ENCODE measurements at places on chromosomes 6 and 20.

DNA sequence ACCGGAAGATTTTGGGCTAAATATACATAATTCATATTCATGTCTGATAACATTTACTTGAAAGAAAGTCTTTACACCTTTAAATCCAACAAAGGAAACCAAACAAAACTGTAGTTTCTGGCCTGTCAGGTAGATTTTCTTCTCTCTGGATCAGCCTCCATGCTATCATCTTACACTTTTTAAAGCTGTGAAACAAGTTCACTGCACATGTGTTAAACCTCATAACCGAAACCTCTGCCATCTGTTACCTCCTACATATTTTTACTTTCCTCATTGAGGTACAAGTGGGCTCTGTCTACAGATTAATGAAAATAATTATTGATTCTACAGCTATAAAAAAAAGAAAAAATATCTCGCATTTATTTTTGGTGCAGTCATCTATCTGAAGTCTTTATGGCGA, 149.9 kb downstream of the RALGAPA2 start:
- no peak for DNase-seq

DNA sequence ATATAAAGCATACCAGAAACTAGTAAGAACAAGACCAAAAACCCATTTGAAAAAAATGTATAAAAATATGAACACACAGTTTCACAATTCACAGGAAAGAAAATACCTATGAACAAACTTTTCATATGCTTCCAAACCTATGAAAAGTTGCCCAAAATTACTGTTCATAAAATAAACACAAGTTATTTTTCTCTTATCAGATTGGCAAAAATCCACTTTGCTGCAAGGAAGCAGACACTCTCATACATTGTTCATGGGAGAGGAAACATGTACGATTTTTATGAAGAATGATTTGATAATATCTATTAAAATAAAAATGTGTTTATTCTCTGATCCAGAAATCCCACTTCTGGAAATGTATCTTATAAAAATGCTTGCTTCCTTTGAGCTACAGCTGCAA, 40.0 kb upstream of the OCSTAMP start:
- DNase-seq = no peak

- no peak for DNase-seq
Measured at GRCh38 chr6:118968416-118968815, 33.5 kb upstream of the MCM9 start.

GRCh38 chr6:167779129-167779992, 47.4 kb upstream of the AFDN start:
- DNase-seq = no peak

DNA sequence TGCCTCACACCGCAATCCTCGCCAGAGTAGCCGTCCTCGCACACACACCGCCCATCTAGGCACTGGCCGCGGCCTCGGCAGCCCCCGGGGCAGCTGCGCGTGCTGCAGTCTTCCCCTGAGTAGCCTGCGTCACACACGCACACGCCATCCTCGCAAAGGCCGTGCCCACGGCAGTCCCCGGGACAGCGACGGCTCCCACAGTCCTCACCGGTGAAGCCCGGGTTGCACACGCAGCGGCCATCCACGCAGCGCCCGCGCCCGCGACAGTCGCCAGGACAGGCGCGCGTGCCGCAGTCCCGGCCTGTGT, 13.1 kb downstream of the TNXB start:
- DNase-seq = no peak

DNA sequence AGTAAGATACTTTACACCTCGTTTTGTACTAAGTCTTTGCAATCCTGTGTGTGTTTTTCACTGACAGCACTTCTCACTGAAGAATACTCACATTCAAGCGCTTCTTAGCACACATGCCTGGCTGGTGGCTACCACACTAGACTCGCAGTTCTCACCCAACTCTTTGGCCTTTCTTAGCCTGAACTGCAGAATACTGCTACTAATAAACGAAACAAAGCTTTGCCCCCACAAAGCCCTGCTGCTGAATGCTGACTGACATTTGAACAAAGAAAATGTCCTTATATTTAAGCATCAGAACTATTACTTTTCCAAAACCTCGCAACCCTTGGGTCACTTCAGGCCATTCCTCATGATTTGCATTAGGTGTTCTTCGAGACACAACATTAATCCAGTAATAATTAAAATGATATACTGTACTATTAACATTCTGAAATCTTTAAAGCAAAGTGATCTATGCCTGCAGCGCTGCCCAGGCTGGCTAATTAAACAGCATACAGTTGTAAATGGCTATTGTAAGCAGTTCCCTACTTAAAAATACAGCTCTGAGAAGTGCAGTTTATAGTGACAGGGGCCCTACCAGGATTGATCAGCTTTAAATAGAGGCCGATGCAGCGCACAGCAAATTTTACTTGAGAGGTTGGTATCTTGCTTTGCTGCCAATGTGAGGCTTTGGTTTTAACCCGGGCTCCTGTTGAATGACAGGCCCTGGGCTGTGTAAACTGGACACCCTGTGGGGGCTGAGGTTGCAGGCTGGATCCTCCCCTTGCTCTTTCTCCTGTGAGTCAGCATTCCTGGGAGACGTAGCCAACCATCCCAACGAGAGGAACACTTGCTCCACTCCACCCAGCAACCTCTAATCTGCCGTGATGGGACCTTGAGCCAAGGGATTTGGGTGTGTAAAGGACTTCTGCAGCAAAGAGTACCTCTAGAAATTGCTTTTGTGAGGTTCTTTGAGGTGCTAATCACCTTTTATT, 899.0 kb downstream of the TFAP2A start:
- no peak for DNase-seq

DNA sequence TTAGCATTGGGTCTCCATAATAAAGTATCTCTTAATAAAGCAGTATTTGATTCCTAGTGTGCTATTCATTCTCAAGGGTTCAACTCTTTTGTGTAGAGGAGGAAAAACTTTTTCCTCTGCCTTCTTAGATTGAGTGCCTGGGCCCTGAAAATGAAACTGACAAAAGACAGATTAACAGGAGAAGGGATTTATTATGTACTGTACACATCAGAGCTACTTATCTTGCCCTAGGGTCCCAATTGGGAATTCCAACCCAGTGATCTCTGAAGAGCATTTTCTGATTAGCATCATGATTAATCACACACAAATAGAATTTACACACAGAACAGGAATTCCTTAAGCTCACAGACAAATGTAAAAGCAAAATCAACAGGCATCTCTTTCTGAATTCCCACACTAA, 128.9 kb downstream of the CD164 start:
- DNase-seq = no peak

- DNase-seq = no peak
Measured at GRCh38 chr6:36839749-36840431, 646 bp upstream of the CPNE5 start.

DNA sequence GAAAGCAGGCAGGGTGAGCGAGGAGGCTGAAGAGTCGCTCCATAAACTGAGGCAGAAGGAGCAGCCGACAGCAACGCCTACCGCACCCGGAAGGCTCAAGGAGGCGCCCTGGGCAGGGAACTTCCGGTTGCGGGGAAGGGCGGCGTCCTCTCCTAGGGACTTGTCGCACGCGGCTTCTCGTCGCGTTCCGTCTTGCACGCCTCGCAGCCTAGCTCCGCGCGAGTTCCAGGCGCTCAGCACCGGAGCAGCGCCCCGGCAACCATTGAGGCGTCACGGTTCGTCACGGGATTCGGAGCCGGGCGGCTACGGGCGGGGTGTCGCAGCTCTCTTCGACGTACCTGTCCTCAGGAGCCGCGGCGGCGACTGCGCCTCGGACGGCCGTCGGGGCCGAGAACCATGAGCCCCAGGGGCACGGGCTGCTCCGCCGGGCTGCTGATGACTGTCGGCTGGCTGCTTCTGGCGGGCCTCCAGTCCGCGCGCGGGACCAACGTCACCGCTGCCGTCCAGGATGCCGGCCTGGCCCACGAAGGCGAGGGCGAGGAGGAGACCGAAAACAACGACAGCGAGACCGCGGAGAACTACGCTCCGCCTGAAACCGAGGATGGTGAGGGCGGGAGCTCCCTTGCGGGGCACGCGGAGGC, at the start of gene SPACA1:
TSS of gene SPACA1 (plus strand) at position 332 of the 641 bp plus-strand sequence. CDS start at position 397, 65 bp downstream.
- DNase-seq = no peak

DNA sequence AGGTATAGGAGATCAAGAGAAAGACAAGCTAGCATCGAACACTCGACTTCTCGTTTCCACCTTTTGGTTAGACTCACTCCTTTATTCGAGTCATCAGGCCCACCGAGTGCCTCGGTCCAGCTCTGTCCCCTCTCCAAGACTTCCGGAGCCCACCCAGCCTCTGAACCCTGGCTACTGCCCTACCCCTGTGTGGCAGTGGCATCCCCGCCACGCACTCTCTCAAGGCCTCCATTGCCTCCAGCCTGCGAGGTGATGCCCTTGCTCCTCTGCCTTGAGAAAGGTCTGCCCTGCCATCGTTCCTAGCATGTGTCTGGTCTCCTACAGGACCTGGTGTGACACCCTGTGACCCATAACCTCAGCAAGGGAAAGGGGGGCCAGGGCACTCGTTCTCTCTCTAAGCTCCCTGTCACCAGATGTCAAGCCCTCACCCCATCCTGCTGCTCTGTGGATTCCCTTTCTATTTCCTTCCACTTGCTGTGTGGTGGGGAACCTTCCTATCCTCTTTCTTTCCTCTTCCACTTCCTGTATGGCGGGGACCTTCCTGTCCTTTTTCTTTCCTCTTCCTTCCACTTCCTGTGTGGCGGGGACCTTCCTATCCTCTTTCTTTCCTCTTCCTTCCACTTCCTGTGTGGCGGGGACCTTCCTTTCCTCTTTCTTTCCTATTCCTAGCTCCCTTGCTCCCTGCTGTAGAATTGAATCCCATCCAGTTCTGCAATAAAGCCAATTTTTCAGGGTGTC, 44.7 kb upstream of the QKI start:
- no peak for DNase-seq

- no peak for DNase-seq
Measured at GRCh38 chr6:144660561-144661115, 375.5 kb downstream of the UTRN start.

GRCh38 chr6:130233330-130233729, 10.6 kb upstream of the SAMD3 start:
- no peak for DNase-seq

DNA sequence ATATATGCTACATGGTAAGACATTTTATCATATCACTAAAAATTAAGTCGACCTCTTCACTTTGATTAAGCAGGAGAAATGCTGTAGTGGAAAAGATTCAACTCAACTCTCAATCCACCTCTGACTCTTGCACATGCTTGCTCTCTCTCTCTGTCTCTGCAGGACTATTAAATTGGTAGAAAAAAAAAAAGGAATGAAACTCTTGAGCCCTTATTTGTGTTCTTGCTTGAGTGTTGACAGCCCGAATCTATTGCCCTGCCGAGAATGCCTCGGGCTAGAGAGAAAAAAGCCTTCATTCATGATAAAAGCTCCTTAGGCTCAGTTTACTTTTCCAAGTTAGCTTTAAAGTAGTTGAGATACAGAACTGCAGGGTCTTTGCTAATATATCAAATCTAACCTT, 722.2 kb downstream of the PRKN start:
- DNase-seq = no peak

DNA sequence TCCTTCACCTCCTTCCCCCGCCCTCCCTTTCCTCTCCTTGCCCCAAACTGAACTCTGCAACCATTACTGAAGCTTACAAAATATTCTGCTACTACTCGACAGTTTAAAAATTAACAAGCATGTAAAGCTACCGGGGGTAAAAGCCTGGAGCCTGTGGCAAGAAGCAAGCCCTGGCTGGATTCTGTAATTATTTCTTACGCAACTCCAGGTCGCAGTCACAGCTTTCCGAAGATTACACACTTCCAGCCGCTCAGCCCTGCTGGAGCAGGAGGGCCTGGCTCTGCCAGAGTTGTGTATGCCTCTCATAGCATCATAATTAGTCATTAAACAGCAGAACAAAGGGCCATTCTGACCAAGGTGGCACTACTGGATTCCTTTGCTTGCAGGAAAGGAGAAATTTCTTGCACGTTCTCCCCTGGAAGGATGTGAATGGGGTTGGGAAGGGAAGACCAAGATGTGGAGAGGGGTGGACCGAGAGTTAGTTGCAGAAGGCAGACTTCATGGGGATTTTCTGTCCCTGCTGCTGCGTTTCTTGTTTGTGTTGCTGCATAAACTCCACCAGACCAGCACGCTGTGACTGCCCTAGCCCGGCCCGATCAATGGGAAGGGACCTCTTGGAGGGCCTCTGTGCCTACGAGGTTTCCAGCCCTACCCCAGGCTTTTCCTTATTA, 23.6 kb downstream of the FOXQ1 start:
- DNase-seq = no peak

DNA sequence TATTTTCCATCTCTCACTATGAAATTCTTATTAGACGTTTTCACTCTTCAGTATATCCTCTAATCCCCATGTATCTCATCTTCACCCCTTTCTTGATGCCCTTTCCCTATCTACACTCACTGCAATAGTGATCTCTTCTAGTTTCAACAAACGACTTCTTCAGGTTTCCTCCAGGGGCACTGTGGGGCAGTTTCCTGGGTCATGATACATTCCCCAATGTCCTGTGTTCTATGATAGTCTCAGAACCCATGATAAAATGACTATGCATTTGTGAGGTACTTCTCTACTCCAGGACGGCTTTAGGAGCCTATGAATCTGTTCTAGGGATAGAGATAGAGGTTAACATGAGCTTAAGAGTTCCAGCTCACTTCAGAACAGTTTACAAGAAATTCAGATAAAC, 183.3 kb downstream of the FOXC1 start:
- no peak for DNase-seq

DNA sequence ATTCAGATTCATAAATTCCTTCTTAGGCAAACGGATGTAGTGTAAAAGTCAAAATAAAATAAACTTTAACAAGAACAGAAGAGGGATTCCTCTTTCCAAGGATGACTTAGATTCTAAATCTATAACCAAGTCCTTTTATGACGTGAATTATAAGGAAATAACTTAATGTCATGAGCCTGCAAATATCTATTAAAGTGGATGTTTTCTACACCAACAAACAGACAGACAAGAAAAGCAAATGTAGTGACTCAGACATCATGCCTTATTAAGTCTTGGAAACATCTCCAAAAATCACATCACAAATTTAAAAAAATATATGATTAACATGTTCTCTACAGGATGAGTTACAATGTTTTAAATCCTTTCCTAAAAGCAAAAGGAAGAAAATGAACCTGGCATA, 397.1 kb downstream of the ESR1 start:
- DNase-seq = no peak

- no peak for DNase-seq
Measured at GRCh38 chr20:48786951-48787705, 40.7 kb downstream of the PREX1 start.

- no peak for DNase-seq
Measured at GRCh38 chr6:16503241-16503775, 258.0 kb downstream of the ATXN1 start.

GRCh38 chr6:38364127-38364526, 275.6 kb downstream of the BTBD9 start:
- DNase-seq = no peak

GRCh38 chr6:72916298-72916697, 294.4 kb downstream of the KCNQ5 start:
- no peak for DNase-seq

DNA sequence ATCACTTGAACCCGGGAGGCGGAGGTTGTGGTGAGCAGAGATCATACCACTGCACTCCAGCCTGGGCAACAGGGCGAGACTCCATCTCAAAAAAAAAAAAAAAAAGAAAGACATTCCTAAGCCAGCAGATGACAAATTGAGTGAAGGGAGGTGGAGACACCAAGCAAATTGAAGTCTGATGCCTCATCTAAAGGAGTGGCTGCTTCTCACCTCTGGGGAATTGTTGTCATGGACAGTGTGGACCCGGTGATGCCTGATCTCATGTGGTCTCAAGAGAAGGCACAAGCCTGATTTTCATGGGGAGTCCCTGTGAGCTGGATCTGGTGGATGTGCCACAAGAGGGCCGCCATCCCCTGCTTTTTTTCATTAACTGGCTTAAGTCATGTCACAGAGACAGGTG, 272.0 kb downstream of the ZNF217 start:
- no peak for DNase-seq

All from HFF-Myc (cell line).